B cell (primary cell): ENCODE measurements at places on chromosomes 4 and X. TPM values are rescaled to one million over a fixed set of nuclear protein-coding genes. Genes with fewer than 3 reads are reported as not detected.

DNA sequence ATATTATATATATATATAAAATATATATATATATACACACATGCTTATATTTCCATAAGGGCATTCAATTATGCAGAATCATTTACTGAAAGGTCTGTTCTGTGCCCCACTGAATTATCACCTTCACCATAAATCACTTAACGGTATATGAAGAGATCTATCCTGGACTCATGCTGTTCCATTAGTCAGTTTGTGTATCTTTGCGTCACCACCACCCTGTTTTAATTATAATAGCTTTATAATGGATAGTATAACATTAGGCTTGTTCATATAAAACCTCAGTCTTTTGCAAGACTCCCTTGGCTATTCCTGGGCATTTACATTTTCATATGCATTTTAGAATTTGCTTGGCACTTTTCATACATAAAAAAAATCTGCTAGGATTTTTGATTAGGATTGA lies 19.1 kb downstream of the WDR17 start:
- DNase-seq, result no peak

GRCh38 chrX:65879977-65880799 lies 159.7 kb downstream of the VSIG4 start:
- DNase-seq, result no peak

GRCh38 chr4:2607822-2608221 lies 71.4 kb downstream of the FAM193A start:
- no peak for DNase-seq

Gene HTR2C
- polyA plus RNA-seq, result not detected in 2 replicates

Gene TAF7L
- polyA plus RNA-seq, result 0.07 and 0.10 TPM in 2 replicates

- DNase-seq, result no peak
Observed at GRCh38 chr4:38463268-38463958, 200.6 kb upstream of the KLF3 start.

Gene SULT1E1
- not detected in 2 replicates for polyA plus RNA-seq

GRCh38 chr4:10168151-10168550 lies 51.6 kb upstream of the WDR1 start:
- DNase-seq, result no peak

GRCh38 chrX:1246816-1247215 lies 21.8 kb upstream of the CSF2RA start:
- peak; percentile 84 for DNase-seq

Gene GRPR
- polyA plus RNA-seq, result 0.26 and 0.30 TPM in 2 replicates

Gene MUC7
- not detected in 2 replicates for polyA plus RNA-seq

Gene ADGRG4
- not detected in 2 replicates for polyA plus RNA-seq

GRCh38 chr4:83258461-83258860 lies 26.1 kb downstream of the COQ2 start:
- no peak for DNase-seq

Gene APLN
- polyA plus RNA-seq, result not detected in 2 replicates

GRCh38 chr4:176635372-176636261 lies 157.1 kb downstream of the VEGFC start:
- no peak for DNase-seq

Gene GPRASP3
- polyA plus RNA-seq, result 0.20 and 0.28 TPM in 2 replicates

Gene FATE1
- not detected in 2 replicates for polyA plus RNA-seq

DNA sequence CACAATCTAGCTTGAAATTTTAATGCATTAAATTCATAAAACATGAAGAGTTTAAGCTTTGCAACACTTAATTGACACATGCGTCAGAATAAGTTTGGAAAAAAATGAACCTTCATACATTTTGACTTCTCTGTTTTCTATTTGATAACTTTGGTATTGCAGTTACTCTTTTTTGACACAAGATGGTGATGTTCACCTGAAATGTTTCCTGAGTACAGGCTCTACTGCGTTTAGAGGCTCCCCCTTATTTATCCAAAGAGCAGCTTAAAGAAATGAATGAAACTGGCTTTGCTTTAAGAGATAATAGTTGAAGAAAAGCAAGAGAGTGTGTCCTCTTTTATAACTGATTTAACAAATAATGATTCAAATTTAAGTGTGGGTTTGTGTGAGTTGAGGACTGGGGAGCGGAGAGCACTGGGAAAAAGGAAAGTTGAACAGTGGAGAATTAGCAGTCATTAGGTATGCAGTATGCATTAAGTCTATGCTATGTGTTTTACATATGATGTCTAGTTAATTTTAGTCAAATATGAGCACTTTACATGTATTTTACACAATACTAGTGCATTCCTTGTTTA lies 180.6 kb upstream of the NUDT6 start:
- DNase-seq, result peak; percentile 45

Gene MGAT4D
- polyA plus RNA-seq, result not detected in 2 replicates

DNA sequence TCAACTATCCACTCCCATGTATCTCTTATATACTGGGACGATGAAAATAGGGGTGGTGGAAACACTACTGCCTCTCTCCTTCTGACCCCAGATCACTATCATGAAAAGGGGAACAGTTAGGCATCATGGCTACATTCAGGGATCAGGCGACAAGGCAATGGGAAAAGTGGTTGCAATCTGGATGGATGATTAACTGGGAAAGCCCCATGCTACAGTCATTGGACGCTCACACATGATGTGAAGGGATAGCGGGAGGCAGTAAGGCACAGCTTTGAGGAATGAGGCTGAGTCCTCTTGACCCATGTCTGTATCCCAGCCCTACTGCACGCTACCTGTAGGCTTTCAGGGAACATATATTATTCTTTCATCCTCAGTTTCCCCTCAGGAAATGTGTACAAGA lies 10.2 kb downstream of the GASK1B start:
- DNase-seq, result no peak

- DNase-seq, result peak; percentile 51
Observed at GRCh38 chr4:149980941-149981340, 97.3 kb upstream of the DCLK2 start.

Gene DMP1
- polyA plus RNA-seq, result not detected in 2 replicates

Gene MID2
- polyA plus RNA-seq, result 0.35 and 1.7 TPM in 2 replicates

DNA sequence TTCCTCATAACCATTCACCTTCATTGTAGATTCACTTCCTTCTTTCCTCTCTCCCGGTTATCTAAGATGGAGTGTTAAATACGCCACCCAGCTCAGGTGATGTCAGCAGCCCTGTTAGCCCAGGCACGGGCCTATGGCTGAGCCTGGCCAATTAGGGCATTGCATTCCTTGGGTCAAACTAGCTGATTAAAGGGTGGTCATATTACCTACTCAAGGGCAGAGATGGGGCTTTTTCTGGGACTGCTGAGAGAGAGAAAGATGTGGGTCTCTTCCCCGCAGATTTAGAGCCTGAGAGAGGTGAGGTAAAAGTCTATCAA lies 39.9 kb upstream of the AFAP1 start:
- DNase-seq, result no peak

GRCh38 chrX:95071052-95071451 lies 1397.0 kb downstream of the FAM133A start:
- DNase-seq, result no peak

DNA sequence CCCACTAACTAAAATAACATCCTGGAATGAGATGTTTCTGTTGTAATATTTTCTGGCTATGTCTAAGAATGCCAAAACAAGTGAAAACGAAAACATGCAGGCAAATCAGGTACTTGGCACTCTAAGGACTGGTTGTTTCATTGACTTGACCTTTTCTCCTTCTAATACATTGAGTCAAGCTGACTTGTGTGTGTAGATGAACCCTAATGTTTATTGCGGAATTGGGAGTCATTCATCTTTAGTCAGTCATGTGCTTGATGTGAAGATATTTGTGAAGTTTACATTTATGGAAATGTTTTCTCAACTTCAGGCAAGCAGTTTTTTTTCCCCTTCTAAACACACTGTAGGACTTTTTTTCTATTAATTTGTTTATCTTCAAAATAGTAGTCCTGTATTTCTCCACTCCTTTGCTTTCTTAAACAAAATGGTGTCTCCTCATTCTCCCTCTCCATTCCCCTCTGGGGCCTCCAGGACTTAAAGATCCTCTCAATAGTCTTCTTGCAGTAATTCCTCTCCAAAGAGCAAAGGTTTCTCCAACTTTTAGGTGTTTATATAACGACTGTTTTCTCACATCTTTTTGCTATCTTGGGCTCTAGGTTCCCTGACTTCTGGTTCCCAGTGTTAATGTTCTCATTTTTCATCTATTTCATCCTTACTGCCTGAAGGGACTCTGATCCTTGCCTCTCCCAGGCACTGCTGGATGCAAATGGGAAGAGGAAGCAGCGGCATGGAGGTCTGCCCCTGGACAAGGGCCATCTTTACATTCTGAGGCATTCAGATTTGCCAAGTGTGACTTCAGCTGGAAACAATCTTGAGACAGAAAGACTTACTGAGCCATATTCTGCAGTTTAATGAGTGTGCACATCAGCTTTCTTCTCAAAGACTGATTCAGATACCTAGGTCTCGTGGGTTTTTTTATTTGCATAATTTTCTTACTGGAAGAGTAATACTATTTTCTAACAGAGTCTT lies 166.4 kb downstream of the ARHGAP6 start:
- no peak for DNase-seq
